NCI-H1048 (cell line): ENCODE measurements at places on chromosomes 3 and 15.

GRCh38 chr3:157438194-157438730 is 1.6 kb downstream of the PTX3 start:
- DNase-seq, result no peak

DNA sequence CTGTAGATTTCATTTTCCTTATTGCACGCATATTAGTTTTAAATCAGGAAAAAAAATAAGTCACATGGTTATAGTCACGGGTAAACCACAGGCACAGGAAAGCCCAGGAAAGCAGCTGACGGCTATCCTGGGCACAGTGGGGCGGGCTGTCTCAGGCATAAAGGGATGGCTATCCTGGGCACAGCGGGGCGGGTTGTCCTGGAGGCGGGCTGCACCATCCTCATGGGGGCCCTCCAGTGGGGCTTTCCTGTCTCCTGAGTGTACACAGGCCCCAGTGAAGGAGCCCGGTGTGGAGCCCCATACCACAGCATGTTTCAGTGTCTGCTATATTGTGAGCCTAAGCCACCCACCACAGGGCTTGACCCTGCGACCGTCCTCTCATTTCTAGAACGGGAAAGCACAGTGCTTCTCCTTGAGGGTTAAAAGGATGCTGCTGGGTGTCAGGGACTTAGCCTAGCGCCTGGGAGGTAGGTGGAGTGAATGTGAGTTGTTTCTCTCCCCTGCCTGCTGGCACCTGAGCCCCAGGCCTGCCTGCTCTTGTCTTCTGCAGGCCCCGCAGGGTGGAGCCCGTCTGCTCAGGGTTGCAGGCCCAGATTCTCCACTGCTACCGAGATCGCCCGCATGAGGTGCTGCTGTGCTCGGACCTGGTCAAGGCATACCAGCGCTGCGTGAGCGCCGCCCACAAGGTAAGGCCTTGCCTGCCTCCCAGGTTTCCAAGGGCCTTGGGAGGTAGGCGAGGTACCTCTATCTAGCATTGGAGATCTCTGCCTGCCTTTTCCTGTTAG is 25.9 kb upstream of the PLXNA1 start:
- no peak for DNase-seq

- DNase-seq, result no peak
Measured at GRCh38 chr3:12773030-12773709, 14.1 kb upstream of the TMEM40 start.

GRCh38 chr15:88178631-88179030 is 77.9 kb downstream of the NTRK3 start:
- DNase-seq, result no peak

DNA sequence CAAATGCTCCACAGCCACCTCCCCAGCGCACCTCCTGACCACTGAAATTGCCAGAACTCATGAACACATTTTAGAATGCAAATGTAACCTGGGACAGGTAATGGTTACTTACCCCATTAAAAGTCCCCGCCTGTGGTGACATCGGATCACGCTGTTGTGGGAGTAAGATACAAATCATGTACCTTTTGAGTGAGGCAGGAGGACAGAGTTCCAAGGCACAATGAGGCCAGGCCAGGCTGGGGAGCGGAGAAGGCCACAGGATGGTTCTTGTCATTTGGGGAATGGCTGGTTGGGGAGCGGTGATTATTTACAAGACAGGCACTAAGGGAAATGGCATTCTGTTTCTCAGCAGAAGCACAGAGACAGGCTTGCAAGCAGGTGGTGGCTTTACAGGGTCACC is 490.0 kb downstream of the EDEM1 start:
- no peak for DNase-seq
